ENCODE measurements at places on chromosomes 7 and 10. TPM values are rescaled to one million over a fixed set of nuclear protein-coding genes. Genes with fewer than 3 reads are reported as not detected.

Gene MAGI2
- total RNA-seq = 0.12 TPM

DNA sequence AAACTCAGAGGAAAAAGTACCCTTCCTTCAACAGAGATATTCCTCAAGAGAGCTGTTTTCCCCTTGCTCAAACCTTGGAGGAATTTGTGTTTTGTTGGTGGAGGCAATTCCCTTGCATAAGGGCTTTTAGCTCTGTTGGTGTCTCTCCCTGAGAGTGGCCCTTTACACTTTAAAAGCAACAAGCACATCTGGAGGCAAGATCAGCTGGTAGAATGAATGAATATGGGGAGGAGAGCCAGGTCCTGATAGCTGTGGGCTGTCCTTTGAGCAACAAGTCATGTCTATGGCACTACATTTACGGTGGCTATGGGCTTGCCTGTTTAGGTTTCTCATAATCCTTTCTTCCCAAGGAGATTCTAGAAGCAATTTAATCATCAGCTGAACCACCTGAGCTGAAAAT lies 384.0 kb downstream of the SORCS3 start:
- no peak for DNase-seq

DNA sequence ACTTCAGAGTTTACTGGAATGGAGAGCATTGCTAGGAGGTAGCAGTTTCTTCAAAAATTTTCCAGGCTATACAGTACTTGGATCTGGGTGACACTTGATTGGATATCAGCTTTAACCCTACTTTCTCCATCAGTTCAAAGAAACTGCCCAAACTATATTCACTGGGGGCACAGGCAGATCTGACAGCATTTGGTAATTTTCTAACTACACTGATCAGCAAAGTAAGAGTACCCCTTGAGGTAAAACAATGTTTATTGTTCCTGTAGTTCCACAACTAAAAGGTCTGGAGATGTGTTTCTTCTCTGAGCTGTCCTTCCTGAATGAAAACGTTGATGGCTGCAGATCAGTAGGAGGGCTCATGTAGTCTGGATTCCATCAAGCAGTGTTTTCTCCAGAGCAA lies 104.2 kb downstream of the CABCOCO1 start:
- no peak for DNase-seq

GRCh38 chr7:17123020-17123419 lies 175.4 kb upstream of the AHR start:
- no peak for DNase-seq

DNA sequence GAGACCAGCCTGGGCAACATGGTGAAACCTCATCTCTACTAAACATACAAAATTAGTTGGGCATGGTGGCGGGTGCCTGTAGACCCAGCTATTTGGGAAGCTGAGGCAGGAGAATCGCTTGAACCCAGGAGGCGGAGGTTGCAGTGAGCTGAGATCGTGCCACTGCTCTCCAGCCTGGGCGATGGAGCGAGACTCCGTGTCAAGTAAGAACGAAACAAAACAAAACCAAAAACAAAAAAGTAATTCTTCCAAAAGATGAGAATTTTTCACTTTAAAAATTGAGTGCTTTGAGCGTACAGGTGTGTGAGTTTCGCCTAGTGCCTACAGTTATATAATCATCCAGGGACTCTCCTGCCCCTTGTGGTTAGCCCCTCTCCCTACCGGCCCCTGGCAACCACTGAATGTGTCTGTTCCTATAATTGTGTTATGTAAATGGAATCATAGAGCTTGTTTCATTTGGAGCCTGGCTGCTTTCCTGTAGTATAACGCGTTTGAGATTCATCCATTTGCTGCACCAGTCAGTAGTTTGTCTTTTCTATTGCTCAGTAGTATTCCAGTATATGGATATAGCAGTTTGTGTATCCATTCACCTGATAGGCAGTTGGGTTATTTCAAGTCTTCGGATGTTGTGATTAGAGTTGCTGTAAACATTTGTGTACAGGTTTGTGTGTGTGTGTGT lies 80.0 kb downstream of the RBM33 start:
- peak; percentile 15 for DNase-seq

GRCh38 chr7:45919993-45920459 lies 1.0 kb downstream of the IGFBP3 start:
- DNase-seq = peak; percentile 52

DNA sequence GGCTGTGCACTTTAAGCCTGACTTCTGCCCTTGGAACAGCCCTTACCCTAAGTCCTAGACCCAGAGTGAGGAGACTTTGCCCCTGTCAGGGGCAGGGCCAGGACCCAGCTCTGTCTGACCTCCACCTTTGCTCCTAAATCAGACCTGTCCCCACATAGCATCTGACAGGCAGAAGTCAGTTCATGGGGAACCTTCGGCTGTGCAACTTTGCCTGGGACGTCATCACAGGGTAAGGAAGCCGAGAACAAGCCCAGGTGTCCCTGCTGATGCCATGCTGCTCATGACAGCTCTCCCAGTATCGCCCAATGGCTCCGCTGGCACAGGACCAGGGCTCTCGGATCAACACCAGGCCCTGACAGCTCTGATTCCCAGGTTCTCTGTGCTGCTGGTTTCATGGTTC lies 55.4 kb downstream of the TNS3 start:
- DNase-seq = no peak

Gene TMEM196
- not detected for total RNA-seq

DNA sequence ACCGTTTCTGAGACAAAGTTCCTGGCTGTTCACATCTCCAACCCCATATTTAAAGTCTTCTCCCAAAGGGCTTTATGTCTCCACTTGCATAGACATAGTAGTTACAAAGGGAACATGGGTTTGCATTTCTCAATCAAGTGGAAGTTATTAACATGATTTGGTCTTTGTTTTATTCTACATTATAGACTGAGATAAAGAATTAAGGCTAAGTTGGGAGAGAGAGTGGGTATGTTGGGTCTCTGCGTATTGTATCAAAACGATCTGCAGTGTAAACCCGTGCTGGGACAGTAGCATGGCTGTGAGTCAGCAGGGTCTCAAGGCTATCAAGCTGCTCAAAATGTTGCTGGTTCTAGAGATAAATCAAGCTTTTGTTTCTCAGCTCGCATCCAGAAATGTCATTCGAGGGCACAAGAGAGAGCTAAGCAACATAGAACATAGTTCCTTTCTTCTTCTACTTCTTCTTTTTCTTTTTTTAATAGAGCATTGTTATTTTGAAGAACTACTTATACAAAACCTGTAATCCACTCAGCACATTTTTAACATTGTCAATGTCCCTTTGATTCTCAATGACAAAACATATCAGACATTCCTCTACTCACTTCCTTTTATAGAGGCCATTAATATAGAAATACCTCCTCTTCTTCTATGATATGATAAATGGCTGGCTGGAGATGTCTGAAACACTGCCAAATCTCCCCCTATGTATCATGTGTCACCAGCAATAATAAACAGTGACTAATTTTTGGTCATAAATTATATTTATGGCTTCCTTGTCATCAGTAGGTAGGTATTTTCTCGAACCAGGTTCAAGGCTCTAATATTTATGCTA lies 34.5 kb upstream of the RHOBTB1 start:
- DNase-seq = no peak

Gene TRPV5
- not detected for total RNA-seq

Gene PNLIP
- not detected for total RNA-seq

Gene NAT16
- total RNA-seq = not detected

GRCh38 chr10:120115959-120116358 lies 223.4 kb downstream of the SEC23IP start:
- DNase-seq = no peak

DNA sequence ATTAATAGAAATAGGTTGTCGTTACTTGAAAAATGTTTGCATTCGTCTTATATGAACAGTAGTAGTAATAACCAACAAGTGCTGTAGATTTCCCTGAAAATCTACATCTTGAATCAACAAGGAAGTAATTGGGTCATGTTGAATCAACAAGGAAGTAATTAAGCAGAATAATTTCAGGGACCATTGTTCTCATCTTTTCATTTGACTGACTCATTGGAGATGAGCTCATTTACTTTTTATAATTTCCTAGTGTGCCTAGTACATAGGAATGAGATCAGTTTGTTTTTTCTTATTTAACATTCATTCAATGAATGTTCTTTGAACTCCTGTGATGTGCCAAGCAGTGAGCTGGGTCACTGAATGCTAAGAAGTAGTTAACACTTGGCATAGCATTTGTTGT lies 8.2 kb downstream of the CLDN12 start:
- no peak for DNase-seq

Gene KCNIP2
- 2.3 TPM for total RNA-seq

GRCh38 chr7:93374345-93374940 lies 142.3 kb downstream of the VPS50 start:
- no peak for DNase-seq

- DNase-seq = no peak
Observed at GRCh38 chr7:73966062-73966940, 61.7 kb upstream of the ELN start.

Gene PCGF5
- total RNA-seq = 42.1 TPM

DNA sequence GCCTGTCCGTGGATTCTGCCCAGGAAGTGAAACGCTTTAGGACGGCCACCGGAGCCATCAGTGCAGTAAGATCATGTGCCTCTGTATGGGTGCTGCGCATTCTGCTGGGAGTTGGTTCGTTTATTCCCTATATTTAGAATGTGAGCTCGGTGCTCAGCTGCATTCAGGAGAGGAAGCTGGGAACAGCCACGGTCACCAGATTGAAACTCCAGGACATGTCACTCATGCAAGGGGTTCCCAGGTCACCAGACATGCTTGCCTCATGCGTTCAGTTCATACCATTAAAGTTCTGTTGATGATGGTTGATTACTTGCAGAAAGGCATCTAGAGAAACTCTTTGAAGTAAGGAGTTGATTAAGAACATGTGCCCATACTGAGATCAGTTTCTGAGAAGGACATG lies 78.1 kb downstream of the TRRAP start:
- no peak for DNase-seq

GRCh38 chr7:121023683-121024511 lies 35.4 kb downstream of the CPED1 start:
- DNase-seq = no peak

GRCh38 chr10:131706476-131706875 lies 194.3 kb upstream of the PPP2R2D start:
- no peak for DNase-seq

- DNase-seq = peak; percentile 60
Observed at GRCh38 chr10:42551582-42552187, 86.7 kb downstream of the ZNF33B start.

Gene HPS6
- total RNA-seq = 22.7 TPM

- DNase-seq = no peak
Observed at GRCh38 chr7:105713488-105714465, 132.5 kb upstream of the EFCAB10 start.

- no peak for DNase-seq
Observed at GRCh38 chr10:59068581-59069191, 107.8 kb upstream of the PHYHIPL start.

Gene NPC1L1
- total RNA-seq = not detected

GRCh38 chr10:51244309-51244708 lies 170.0 kb downstream of the PRKG1 start:
- DNase-seq = no peak

Gene CNTNAP2
- not detected for total RNA-seq

Gene LSM5
- total RNA-seq = 92.9 TPM

- no peak for DNase-seq
Observed at GRCh38 chr10:76939933-76940468, 697.6 kb downstream of the KCNMA1 start.

- DNase-seq = no peak
Observed at GRCh38 chr7:131254211-131254610, 73.5 kb upstream of the MKLN1 start.

DNA sequence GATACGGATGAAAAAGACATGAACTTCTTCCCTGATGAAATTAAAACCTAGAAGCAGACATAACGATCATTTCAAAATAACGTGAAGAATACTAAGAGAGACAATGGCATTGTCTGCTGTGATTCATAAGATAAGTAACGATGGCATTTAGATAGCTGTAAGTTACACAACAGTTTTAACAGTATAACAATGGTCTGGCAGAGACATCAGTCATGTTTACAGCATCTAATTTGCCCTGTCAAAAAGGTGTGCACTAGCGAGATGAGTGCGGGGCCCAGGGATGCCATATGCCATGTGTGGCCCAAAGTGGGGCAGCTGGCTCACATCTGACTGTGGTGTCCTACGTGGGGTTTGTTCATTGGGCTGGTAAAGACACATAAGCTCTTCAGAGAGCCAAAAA lies 55.7 kb upstream of the RHEB start:
- no peak for DNase-seq

Gene LRRC4
- total RNA-seq = 2.2 TPM

- no peak for DNase-seq
Observed at GRCh38 chr10:110833234-110833940, 38.3 kb upstream of the PDCD4 start.

Gene GCK
- total RNA-seq = 1.7 TPM

DNA sequence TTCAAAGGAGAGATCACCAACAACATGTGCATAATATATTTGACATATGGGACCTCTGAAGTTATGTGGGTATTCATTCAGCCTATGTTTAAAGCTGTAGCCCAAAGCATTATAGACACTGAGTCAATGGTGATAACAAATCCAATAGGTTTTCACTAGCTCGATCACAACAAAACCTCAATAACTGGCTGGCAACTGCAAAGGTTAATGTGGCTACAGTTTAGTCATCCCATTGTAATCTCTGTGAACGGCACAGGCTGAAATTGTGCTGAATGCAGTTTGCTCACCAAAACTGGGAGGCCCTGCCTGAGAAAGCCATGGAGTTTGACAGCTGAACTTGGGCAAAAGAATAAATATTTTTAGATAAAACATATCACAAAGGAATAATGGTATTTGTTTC lies 152.4 kb upstream of the ADO start:
- DNase-seq = no peak

DNA sequence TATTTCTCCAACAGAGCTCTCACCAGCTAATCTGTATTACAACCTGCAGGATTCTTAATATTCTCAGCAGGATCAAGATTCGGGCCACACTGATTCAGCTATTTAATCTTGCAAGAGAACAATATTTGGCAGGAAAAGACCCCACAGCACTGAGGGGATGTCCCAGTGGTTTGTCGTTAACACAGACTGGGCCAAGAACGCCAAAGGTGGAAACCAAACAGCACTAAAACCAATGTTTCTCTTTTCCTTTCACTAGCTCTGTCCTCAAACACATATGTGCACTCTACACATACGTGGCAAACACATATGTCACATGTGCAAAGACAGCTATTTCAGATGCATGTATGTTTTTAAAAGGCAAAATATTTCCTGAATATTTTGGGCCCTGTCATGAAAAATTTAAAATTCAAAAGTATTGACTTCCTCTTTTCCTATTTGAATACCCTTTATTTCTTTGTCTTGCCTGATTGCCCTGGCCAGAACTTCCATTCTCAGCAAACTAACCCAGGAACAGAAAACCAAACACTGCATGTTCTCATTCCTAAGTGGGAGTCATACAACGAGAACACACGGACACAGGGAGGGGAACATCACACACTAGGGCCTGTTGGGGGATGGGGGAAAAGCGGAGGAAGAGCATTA lies 51.7 kb upstream of the NEBL start:
- DNase-seq = no peak

Gene SPDYE11
- total RNA-seq = not detected

GRCh38 chr10:30791197-30791611 lies 161.7 kb upstream of the LYZL2 start:
- DNase-seq = no peak

Gene CRYGN
- total RNA-seq = not detected

GRCh38 chr10:124279882-124280281 lies 138.8 kb downstream of the OAT start:
- DNase-seq = no peak
